ENCODE measurements at places on chromosomes 16 and 17. TPM values are rescaled to one million over a fixed set of nuclear protein-coding genes. Genes with fewer than 3 reads are reported as not detected.

GRCh38 chr16:21600031-21600773, 825 bp downstream of the METTL9 start:
- DNase-seq = no peak

FZD2 gene
- total RNA-seq = 2.1 TPM

DNA sequence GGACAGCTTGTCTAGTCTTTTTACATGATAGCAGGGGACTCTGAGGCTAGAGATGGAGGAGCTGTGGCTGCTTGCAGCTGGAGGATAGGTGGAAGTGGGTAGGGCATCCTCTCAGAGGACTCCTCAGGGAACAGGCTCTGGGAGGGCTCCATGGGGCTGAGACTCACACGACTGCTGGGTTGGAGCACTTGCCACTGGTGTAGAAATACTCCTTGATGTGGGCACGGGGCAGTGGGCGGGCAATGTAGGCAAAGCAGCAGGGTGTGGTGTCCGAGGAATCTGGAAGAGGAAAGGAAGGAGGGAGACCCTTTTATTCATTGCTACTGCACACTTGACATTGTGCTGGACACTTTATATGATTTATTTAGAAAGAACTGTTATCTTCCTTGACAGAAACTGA, 1.8 kb downstream of the CCL5 start:
- DNase-seq = no peak

DNA sequence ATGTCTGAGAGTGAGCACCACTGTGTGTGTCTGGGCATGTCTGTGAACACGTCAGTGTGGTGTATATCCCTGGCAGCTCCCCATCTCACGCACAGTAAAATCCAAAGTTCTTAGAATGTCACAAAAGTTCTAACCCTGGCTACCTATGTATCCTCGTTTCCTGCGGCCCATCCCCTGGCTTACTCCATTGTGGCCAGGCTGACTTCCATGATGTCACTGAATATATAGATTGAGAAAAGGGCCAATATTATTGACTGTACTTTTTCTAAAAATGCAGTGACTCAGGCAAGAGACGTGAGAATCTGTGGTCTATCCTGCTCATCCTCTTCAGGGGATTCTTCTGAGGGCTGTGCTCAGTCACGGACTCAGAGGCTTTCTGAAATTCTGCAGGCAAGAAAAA, 963 bp upstream of the METTL22 start:
- DNase-seq = no peak

- no peak for DNase-seq
Measured at GRCh38 chr17:77472468-77473310, 331.9 kb downstream of the SEC14L1 start.

NOTUM gene
- not detected for total RNA-seq

DNA sequence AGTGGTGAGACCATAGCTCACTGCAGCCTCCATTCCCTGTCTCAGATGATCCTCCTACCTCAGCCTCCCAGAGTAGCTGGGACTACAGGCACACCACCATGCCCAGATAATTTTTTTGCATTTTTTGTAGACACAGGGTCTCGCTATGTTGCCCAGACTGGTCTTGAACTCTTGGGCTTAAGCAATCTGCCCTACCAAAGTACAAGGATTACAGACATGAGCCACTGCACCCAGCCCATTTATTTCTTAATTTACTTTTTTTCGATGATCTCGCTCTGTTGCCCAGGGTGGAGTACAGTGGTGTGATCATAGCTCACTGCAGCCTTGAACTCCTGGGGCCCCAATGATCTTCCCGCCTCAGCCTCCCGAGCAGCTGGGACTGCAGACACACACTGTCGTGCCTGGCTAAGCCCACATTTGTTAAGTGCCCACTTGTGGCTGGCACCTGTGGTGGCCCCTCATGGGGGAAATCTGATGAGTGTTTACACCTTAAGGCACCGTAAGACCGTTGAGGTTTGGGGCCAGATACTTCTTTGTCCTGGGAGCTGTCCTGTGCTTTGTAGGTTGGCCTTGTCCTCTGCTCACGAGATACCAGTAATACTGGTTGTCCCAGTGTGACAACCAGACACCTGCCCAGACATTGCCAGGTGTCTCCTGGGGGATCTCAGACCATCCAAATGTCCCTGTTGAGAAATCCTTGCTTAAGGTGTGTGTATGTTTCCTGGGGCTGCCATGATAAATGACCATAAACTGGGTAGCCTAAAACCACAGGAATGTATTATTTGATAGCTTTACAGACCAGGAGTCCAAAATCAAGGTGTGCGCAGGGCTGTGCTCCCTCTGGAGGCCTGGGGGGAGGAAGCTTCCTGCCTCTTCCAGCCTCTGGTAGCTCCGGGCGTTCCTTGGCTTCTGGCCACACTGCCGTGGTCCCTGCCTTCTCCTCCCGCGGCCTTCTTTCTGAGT, 141.4 kb upstream of the GSE1 start:
- DNase-seq = no peak

DNA sequence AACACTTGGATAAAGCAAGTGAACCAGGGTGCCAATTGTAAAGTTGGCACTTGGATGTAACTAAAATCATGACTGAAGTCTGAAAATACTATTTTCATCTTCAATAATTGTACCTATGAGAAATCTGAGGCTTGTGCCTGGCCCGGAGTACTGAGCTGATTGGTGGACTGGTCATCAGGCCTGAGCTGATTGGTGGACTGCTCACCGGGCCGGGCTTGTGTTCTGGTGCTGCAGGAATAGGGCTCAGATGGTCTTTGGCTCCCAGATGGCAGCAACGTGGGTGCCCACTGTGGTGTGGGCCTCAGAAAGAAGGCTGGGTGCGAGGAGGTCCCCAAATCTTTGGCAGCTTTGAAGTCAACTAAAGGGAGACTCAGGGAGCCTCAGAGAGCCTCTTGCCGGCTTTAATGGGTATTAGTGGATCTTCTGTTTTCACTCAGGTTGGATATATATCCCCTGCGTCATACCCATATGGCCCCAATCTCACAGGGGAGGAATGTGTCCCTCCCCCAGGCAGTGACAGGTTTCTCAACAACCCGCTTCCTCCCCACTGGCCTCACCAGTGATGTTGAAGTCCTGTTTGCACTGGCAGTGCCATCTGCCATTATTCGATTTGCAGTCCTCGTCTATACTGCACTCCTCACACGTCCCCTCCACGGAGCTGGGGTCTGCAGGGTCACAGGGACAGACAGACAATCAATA, 4.7 kb downstream of the UMOD start:
- DNase-seq = no peak

SRL gene
- 0.35 TPM for total RNA-seq

DNA sequence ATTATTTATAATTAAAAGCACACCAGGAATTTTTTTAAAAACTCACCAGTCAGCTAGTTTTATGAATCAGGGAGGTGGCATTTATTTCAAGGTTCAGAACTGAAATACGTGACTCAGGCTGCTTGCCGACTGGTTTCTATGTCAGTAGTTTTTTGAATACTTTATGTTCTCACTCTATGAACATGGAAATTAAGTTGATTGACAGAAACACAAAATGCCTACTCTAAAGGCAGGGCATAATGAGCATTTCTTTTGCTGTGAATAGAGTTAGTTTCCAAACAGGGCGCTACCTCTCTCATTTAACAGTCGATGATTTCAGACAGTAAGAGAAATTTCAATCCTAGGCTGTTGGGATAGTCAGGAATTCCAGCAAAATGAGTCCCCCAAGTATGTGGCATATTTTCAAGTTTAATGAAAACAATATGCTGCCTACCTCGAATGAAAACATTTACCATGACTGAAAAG, 6.7 kb downstream of the HS3ST3B1 start:
- DNase-seq = no peak

GRCh38 chr17:46951706-46952105, 27.3 kb downstream of the RPRML start:
- DNase-seq = no peak

DNA sequence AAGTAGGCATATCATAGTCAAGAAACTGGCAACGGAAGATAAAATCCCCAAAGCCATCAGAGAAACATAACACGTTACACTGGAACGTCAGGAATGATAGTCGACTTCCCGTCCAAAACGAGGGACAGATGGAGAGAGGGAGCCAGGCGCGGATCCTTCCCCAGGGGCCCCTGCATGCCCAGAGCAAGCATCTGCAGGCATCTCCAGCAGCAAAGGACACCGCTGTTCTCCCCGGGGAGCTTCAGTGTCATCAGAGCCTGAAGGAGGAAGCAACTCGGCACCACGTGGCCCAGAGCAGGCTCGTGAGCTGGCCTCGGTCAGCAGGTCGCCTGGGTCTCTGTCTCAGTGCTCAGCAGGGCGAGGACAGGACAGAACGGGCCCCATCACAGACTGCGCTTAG, 50.1 kb downstream of the LMF1 start:
- DNase-seq = no peak

ST3GAL2 gene
- 16.1 TPM for total RNA-seq

DNA sequence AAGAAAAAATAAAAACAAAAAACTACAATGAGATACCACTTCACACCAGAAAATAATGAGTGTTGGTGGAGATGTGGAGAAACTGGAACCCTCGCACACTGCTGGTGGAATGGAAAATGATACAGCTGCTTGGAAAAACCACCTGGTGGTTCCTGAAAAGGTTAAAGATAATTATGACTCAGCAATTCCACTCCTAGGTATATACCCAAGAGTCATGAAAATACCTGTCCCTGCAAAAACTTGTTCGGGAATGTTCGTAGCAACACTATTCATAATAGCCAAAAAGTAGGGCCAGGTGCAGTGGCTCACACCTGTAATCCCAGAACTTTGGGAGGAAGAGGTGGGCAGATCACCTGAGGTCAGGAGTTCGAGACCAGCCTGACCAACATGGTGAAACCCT, 8.1 kb upstream of the ITGAE start:
- no peak for DNase-seq

DNA sequence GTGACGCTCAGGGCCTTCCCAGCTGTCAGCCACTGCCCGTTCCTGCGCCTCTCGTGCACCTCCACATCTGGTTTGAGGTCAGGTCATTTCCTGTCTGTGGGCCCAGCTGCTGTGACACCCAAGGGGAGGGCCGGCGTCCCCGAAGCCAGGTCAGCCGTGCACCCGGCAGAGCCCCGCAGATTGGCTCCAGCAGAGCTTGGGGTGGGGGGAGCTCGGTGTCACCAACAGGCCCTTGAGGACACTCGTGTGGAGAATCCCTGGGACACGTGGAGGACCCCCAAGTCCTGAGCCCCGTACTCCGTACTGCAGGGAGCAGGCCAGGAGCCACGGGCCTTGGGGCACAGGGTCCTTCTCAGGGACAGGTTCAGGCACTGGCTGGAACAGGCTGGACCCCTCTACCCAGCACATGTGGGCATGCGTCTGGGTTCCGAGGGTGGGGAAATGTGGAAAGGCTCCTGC, 4.8 kb downstream of the SPATA2L start:
- DNase-seq = peak; percentile 55

DNA sequence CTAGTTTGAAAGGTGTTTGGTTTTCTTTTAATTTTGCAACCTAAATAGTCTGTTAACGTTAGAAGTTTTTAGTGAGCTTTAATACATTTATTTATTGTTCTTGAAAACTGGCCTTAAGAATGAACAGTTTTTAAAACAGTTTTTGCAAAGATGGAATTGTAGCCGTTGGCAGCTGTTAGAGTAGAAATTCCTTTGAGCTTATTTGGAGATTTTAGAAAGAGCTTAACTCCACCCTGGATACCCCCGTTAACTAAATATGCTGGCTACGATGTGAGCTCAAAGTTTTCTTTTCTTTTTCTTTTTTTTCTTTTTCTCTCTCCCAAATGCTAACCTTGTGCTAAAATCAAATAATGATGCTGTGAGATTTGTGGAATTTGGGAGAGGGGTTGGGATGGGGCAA, 75.2 kb downstream of the COX10 start:
- no peak for DNase-seq

DNA sequence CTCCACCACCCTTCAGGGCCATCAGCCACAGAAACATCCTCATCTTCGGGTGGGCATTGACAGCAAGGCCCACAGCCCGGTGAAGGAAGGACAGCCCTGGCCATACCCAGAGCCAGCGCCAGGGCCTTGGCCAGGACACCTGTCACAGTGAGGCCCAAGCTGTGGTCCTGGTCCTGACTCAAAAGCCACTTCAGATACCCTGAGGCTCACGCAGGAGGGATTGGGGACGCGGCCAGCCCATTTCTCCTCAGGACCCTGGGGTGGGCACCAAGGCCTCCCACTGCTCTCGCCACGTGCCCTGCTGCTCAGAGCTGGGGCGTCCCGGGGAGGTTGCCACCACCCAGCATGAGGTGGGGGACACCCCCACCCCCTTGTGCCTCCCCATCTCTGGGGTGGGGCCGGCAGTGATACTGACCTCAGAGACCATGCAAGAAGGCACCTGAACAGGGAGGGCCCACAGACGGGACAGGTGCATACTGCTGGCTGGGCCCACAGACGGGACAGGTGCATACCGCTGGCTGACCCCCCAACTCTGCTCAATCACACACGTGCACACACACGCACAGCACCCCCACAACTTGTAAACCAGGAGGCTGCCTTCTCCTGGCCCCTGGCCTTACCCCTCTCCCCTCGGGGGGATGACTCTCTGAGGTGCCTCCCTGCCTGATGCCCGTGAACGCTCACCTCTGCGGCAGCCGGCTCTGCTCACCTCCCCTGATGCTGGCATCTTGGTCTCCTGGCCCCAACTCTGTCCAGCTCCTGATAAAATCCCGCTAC, 14.2 kb downstream of the SLC7A5 start:
- DNase-seq = no peak

RPH3AL gene
- total RNA-seq = 31.4 TPM

All from Peyer's patch (tissue), 4 donors.